ENCODE measurements at places on chromosomes 1 and 21.

DNA sequence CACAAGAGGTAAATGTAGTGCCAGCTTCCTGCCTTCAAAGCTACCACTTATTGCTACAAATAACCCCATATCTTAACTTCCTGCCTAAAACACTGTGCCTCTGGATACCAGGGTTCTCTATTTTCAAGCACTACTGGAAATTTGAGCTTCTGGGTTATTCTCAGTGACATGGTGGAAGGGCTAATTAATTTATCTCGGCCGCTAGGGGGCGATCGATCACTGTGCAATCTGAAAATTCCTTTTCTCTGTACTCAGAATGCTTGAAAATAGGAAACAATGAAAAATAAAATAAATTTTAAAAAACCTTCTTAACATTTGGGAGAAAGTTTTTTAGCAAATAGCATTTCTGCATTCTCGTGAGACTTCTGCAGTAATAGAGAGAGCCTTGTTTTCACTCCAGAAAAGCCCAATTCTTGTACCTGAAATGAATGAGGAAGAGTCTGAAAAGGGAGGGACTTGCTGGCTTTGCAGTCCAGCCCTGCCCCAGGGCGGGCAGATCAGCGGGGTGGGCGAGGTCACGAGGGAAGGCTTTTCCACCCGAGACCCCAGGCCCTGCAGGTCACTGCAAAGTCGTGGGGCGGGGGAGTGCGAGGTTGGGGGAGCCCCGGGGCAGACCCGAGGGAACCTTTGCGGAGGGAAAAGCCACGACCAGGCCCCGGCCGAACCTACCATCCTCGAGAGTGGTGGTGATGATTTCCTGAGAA, 276.7 kb downstream of the PCP4 start:
- peak; percentile 40 for DNase-seq

GRCh38 chr1:97186381-97186780, 464.8 kb downstream of the PTBP2 start:
- peak; percentile 19 for DNase-seq

DNA sequence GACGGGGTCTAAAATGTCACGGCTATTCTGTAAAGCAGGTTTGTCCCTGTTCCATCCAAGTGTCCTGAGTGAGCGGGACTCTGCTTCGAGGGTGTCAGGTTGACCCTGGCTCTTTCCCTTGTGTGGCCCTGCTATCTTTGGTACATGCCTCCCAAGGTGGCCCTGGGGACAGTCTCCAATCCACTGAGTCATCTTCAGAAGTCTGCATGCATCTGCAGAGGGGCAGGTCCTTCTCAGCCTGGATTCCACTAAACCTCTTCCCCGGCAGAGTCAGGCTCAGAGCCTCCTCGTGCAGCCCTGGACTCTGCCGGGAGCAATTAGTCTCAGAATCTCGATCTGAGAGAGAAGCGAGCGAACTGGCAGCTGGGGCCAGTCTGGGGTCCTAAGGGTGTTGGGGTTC, 50.1 kb upstream of the KCNJ15 start:
- no peak for DNase-seq

DNA sequence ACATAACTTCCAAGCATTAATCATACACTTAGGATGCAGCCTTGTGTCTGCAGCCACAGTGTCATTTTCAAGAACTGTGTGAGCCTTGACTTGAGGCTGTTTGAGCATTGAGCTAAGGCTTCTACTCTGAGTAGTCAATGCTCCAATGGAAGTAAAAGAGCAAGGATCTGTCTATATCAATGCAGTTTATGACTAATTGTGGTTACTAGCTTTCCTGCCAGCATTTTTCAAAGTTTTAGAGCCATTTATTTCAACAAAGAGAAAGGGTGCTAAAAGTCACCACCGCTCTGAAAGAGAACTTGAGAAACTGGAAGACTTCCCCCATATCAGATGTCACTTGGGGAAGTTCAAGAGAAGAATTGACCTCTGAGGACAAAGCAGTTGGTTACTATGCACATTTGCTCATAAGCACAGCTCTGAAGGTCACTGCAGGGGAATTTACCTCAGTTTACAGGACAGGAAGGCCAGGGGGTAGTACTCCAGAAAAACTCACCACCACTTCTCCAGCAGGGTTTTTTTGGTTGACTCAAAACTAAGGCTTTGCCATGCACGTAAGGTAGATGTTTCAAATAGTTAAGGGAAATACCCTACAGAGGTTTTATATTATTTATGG, 24.5 kb upstream of the RGS1 start:
- DNase-seq = peak; percentile 17

- no peak for DNase-seq
Measured at GRCh38 chr1:156856282-156856785, 2.6 kb downstream of the INSRR start.

- DNase-seq = no peak
Measured at GRCh38 chr1:218804014-218804785, 369.5 kb upstream of the LYPLAL1 start.

- DNase-seq = no peak
Measured at GRCh38 chr1:94408104-94408830, 9.9 kb upstream of the ABCD3 start.

GRCh38 chr21:28489821-28490350, 502.8 kb downstream of the LTN1 start:
- DNase-seq = no peak

DNA sequence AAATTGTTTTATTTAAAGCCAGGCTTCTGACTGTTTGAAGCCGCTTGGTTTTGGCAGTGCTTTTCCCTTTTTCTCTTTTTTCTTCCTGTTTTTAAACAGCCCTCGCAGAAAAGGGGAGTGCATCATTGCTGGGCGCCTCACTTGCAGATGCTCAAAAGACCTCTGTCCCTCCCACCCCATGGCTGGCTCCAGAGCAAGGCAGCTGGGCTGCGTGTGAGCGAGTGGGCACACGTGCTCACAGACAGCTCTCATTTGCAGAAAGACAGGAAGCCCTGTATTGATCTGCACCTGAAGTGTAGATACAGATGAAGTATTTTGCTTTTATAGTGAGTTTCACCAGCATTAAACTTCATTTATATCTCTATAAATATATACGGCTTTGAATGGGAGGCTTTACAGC, 8.8 kb downstream of the TNR start:
- no peak for DNase-seq

DNA sequence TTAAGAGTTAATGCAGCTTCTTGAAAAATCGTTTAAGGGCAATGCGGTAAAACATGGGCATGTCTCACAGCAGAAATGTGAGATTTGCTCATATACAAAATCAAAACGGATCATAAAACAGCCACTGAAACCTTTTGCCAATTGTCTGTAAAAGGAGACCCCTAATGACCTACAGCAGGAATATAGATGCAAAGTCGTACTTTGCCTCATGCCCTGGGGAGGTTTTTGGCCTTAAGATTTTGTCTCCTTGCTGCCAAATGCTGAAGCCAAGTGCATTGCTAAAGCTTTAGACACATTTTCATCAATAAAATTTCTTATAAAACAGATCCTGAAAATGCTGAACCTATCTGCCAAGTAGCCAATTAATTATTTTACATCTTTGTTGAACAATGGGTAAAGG, 226.9 kb downstream of the TGFB2 start:
- DNase-seq = no peak

DNA sequence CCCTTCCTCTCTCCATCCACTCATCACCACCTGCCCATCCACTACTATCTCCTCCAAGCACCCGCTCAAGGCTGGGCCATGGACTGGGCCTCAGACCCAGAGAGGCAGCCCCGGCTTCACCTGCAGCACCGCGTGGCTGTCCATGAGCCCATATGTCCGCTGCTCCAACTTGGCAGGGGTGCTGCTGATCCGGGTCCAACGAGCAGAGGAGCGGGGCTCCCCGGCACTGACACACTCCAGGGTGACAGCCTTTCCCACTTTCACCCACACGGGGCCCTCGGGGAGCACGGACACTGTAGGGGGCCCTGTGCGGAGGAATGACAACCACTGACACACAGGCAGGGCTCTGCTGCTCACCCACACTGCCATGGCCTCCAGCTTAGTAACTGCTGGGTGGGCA, 28.9 kb downstream of the LDLRAD2 start:
- no peak for DNase-seq

DNA sequence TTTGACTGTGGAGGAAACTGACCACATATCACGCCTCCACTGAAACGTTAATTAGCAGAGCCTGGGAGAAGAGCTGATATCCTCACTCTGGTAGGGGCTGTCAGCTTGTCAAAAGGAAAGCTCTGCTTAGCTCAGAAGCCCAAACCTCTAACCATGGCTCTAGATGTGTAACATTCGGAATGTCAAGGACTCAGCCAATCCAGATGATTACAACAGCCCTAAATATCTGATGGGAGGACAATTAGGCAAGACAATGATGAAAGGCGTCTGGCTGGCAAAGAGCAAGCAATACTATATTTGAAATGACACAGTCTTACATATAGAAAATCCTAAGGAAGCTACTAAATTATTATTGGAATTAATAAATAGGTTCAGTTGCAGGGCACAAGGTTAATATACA, 45.7 kb upstream of the COX20 start:
- DNase-seq = no peak
